ENCODE measurements at places on chromosomes 7 and 10.

GRCh38 chr10:101814466-101815071 lies 3.7 kb downstream of the OGA start:
- DNase-seq = no peak

GRCh38 chr10:16828114-16828568 lies 10.9 kb upstream of the RSU1 start:
- DNase-seq = peak; percentile 73

GRCh38 chr7:28572321-28573058 lies 160.2 kb downstream of the CREB5 start:
- DNase-seq = no peak

GRCh38 chr10:51838471-51838870 lies 139.1 kb upstream of the CSTF2T start:
- no peak for DNase-seq

DNA sequence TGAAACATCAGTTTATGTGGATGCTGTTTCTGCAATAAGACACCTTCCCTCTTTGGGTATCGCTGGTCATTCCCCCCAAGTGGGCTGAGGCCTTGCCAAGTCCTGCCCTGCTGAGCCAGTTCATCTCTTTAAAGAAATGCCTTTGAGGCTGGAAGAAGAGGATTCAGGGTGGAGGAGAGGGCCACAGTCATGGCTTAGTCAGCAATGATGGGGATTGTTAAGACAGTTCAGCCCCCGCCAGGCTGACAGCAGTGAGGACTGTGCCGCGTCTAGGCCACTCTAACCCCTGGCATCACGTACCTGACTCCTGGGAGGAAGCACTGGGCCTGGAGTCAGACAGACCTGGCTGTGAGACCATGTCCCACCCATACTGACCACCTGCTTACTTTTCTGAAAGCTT lies 48.3 kb downstream of the PNLIPRP2 start:
- DNase-seq = no peak

- no peak for DNase-seq
Observed at GRCh38 chr10:77756319-77757232, 119.0 kb upstream of the KCNMA1 start.

- no peak for DNase-seq
Observed at GRCh38 chr10:101136007-101136707, 5.1 kb downstream of the TLX1 start.

- DNase-seq = no peak
Observed at GRCh38 chr10:97910661-97911060, 61.0 kb downstream of the GOLGA7B start.

GRCh38 chr7:68176974-68177373 lies 1180.3 kb downstream of the TYW1 start:
- no peak for DNase-seq
